8988T (cell line): ENCODE measurements at places on chromosomes 5 and 9.

GRCh38 chr9:133099726-133100505, 21.1 kb downstream of the RALGDS start:
- DNase-seq, result no peak

DNA sequence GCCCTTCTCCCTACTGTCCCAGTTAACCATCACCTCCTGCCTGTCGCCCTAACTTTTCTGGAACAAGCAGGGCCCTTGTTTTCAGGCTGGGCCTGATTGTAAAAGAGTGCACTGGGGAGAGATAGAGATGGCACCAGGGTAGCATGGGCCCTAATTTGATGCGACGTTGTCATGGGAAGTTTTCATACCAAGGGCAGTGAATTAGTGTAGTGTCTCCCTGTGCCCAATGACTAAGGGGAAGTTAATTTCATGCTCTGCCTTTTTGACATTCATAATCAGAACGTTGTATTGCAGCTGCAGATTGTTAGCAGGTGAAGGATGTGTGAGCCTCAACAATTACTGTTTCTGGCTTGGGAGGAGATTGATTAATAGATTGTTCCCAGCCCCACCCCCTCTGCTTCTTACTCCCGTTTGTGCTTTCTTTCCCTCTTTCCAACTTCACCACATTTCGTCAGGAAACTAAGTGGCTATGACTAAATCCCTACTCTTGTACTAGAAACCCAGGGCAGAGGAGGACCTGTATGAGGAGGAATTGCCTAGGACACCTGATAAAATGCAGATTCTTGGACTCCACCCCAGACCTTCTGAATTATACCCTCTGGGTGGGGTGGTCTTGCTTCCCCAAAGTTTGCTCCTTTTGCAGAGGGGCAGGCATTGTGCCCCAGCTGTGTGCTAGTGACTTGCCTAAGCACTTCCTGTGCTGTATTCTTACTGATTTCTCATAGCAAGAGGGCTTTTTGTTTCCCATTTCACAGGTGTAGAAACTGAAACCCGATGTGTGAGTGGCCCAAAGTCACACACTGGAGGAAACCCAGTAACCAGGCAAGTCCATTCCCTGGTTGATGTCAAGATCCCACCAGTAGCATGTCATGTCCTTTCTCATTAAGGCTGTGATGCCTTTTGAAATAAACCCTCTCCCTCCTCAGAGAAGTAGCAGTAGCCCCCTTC, 56.3 kb downstream of the DAB2IP start:
- no peak for DNase-seq

GRCh38 chr5:31798168-31798567, 159.2 kb downstream of the PDZD2 start:
- DNase-seq, result no peak

DNA sequence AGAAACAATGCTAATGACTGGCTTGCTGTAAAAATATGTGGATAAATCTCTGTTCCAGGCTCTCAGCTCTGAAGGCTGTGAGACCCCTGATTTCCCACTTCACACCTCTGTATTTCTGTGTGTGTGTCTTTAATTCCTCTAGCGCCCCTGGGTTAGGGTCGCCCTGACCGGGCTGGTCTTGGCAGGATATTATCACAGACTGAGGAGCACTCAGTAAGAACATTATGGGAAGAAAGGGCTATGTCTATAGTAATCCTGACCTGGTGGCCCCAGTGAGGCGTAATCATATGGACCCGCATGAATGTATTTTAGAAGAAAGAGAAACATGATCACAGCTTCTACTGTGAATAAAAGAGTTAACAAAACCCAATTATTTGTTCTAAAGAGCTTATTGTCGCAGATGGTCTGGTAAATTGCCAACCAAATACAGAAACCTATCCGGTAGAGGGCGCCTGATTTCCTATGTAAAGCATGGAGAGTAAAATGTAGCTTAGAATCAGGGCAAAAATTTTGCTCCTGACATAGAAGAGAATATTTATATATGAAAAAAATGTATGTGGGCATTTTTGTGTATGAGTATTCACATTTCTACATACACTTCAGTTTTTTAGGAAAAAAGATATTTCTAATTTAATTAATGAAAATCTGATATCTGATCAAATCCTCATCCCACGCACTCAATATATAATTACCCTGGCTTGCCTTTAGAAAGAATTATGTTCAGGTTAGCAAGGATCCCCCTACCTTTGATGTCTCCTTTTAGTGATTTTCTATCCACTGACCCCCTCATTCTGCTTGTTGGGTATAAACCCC, 5.8 kb upstream of the IFNA1 start:
- DNase-seq, result no peak

- no peak for DNase-seq
Observed at GRCh38 chr5:98031926-98032325, 741.5 kb upstream of the RGMB start.

GRCh38 chr5:175597718-175598117, 60.2 kb upstream of the HRH2 start:
- DNase-seq, result no peak

GRCh38 chr9:81605170-81605670, 84.1 kb downstream of the TLE1 start:
- DNase-seq, result no peak

- no peak for DNase-seq
Observed at GRCh38 chr5:137398154-137398553, 101.0 kb downstream of the SPOCK1 start.

DNA sequence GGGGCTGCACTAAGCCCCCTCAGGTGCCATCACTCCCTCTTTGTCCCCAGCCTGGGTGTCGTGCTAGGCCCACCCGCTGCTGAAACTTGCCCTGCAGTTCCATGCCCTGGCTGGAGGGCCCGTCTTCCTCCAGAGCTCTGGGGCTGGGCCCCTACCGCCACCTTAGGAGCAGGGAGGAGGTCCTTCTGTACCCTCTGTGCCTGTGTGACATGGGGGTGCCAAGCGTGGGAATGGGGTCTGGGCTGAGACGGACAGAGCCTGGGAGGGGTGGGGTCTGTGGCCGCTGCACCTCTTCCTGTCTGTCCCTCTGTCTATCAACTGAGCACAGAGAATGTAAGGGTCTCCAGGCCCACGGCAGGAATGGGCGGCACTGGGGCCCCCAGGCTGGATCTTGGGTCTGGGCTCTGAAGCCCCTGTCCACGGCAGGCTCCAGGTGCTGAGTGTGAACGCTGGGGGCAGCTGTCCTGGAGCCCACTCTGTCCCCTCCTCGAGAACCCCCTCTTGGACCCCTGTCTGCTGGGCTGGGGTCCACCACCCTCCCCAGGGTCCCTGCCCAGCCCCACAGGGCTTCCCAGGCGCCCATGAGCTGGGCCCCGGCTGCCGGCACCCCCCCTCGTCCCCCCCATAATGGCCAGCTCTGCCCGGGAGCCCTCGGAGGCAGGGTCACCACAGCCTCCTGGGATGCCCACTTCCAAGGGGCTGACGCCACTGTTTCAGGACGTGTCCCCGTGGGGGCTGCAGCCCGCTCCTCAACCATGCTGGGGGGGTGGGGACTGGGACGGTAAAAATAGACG, 15.8 kb upstream of the NRARP start:
- DNase-seq, result peak; percentile 76

GRCh38 chr9:131366761-131367401, 27.0 kb upstream of the PRRC2B start:
- DNase-seq, result peak; percentile 49

DNA sequence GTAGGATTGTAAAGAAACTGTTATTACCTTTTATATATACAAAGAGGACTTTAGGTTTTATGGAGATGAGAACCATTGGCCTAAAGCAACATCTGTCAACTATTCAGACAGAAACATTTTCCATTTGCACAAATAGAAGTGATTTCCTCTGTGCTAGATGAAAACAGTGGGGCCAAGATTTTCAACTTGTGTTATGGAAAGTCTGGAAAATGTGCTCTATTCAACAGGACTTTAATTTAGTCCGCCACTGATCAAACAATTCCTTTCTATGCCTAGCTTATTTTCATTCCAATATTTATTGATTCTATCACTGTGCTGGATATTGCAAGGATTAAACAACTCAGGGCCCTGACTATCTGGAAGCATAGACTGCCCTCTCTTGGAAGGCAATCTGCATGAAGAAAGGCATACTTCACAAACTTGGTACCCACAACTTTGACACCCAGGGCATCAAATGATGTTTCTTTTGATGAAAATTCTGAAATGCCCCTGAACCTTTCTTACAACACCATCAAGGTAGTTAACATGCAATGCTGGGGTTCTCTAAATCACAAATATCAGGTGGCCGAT, 126.6 kb upstream of the HMHB1 start:
- no peak for DNase-seq

DNA sequence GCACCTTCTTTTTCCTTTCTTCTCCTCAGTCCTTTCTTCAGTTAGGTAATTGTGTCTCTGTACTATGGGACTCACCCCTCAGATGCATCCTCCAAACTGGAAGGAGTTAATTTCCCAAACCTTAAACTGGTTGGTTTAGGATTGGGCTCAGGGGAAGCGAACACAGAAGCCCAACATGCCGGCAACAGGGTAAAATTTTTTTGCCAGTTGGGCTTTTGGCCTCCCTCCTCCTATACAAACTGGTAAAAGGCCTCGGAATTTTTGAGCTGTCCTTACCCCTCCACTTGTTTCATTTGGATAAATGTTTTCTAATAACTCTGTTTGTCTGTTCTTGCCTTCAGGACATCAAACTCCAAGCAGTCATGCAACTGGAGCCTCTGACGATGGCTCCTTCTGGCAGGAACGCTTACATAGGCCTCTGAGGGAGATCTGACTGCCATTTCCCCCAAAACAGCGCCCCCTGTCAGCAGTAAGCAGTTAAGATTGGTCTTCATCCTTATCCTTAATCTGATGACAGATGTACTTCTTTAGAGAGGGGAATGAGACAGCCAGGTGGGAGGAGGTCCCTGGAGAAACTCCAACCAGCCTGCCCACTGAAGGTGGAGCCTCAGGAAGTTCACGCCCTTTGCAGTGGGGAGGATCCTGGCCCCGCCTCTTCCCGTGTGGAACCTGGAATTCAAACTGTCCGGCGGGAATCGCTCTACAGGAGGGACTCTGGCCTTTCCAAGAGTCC, 57.8 kb upstream of the SPINK5 start:
- no peak for DNase-seq

- DNase-seq, result no peak
Observed at GRCh38 chr5:56327809-56328208, 94.7 kb upstream of the ANKRD55 start.

- DNase-seq, result no peak
Observed at GRCh38 chr5:65808251-65808741, 86.3 kb downstream of the NLN start.

DNA sequence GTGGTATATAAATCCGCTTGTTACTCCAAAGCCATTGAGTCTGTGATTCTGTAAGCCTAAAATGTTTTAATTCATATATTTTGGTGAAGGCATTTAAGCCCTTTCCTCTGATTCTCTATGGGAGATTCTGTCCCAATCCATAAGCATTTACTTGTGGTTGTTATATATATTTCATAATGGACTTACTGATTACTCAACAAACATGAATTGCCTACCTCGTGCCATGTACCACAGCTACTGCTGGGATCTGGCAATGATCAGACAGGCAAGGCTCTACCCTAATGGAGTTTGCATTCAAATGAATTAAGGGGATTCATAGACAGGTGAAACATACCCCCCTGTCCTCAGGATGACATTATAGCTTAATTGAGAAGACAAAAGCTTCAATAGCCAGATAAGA, 54.5 kb downstream of the C9orf152 start:
- DNase-seq, result no peak

DNA sequence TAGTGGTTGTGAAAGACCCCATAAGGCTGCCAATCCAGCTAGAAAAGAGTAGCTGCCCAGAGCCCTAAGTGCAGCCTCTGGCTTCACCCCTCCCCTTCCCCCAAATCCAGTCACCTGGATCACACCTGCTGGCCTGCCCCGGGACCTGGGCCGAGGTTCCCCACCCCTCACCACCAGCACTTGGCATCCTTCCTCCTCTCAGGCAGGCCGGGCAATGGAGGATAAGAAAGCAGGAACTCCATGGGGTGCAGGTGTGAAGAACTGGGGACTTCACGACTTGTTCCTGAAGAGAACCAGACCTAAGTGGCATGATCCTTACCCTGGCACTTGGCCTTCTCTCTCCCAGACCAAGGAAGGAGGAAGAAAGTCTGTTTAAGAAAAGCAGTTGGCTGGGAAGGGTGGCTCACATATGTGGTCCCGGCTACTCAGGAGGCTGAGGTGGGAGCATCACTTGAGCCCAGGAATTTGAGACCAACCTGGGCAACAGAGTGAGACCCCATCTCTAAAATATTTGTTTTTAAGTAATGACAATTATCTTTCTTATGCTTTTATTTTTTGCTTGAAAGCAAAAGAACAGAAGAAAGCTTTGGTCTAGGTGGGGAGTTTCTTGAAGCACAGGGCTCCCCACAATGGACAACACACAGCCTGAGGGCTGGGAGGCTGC, 131.1 kb downstream of the PAX5 start:
- DNase-seq, result no peak
